Activated naive CD4-positive, alpha-beta T cell treated with anti-CD3 and anti-CD28 coated beads for 36 hours (primary cell): ENCODE measurements at places on chromosomes 4 and X.

DNA sequence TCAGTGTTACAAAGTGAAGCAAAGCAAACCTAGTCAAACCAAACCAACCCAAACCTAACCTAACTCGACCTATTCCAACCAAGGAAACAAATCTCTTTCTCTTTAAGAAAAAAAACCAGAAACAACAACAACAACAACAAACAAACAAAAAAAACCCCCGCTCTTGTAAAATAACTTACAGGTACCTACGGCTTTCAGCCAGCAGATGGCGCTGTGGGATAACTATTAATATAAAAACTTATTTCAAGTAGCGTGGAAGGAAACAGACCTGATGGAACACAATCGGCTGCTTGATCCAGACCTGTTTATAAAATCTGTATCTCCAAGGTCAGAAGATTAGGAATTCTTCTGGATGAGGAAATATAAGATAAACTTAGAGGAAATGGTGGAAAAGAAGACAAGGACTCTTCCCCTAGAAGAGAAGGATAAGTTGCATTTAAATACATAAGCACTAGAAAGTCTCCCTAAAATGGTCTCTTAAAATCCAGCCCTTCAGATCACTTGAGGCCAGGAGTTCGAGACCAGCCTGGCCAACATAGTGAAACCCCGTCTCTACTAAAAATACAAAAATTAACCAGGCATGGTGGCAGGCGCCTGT, 34.4 kb upstream of the CDKL5 start:
- DNase-seq: peak; percentile 70

DNA sequence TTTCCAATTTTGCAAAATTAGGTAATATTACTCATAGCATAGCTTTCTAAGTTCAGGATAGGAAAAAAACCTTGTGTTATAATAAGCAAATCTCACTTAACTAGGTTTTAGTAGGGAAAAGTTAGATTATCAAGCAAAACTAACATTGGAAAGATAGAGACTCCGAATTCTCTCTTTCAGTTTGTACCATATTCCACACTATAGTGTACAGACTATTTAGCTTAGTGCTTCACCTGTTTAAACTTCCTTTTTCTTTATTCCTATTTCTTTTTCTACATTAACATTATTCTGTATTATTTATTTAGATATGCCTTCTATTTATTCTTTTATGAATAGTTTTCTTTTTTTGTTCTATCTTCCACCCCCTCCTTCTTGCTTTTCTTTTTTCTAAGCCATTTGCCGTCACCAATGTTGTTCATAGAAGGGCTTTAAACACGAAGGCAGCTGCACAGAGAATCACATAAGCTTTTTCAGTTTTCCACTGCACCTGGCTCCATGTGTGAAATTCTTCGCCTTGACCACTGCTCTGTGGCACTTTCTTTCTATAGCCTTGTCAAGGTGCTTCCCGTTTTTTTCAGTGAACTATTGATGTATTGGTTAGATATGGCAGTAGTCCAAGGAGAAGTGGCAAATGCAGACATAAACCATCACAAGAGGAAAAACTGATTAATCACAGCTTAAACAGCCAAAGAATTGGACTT, 8.5 kb downstream of the PCDH10 start:
- no peak for DNase-seq

GRCh38 chr4:163930086-163930485, 435.6 kb downstream of the TMA16 start:
- DNase-seq: no peak

DNA sequence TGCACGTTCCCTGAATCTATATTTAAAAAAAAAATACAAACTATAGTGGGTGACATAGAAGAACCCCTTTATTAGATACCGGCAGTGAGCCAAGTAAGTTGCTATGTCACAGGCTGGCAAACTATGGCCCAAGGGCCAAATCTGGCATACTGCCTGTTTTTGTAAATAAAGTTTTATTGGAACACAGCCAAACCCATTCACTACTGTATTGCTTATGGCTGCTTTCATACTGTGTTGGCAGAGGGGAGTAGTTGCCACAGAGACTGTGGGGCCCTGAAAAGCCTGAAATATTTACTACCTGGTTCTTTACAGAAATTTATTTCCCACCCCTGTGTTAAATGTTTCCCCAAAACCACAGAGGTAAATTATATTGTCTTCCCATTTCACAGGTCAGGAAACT, 71.2 kb upstream of the EGFL6 start:
- DNase-seq: no peak

GRCh38 chr4:74473155-74473811, 28.3 kb downstream of the AREG start:
- no peak for DNase-seq

DNA sequence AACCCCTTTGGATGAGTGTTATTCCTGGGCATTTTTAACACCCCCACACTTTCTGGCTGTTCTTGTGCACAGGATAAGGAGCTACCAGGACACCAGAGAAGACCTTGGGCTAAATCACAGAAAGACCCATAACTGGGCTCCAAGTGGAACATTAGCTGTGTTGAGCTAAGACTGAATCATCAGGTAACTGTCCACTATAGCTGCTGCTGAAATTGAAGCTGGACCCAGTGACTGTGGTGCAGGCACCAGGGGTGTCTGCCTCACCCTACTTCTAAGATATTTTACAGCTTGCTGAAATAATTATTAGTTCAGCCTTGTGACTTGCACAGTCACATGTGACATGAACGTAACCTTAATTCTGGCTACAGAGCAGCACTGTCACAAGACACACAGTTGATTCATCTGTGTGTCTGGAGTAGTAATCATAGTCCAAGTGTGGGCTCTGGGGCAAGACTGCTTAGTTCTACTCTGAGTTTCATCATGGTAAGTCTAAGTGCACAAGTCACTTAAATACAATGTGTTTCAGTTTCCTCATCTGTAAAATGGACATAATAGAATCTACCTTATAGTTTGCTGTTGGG, 127.4 kb downstream of the SLC39A8 start:
- no peak for DNase-seq

GRCh38 chr4:86014599-86014998, 345.3 kb downstream of the MAPK10 start:
- DNase-seq: peak; percentile 4

- no peak for DNase-seq
These were observed 74.0 kb upstream of the GC start for GRCh38 chr4:71857713-71858451.

- no peak for DNase-seq
These were observed 20.2 kb downstream of the TMEM31 start for GRCh38 chrX:103730796-103731493.
